ENCODE measurements at places on chromosomes 6 and 20. TPM values are rescaled to one million over a fixed set of nuclear protein-coding genes. Genes with fewer than 3 reads are reported as not detected.
A peak's percentile ranks its signal among the peaks of the same experiment; 100 is the strongest.

- no peaks in the 10 kb centered on the region for H3K27me3 ChIP-seq
- H3K36me3 ChIP-seq: peaks cover 56% of the 10 kb centered on the region
- DNase-seq: peak; percentile 41
- peaks cover 28% of the 10 kb centered on the region for H3K4me1 ChIP-seq
Measured at GRCh38 chr6:30922447-30922852, 8.4 kb downstream of the VARS2 start.

GRCh38 chr6:105774247-105774646, 311.9 kb upstream of the PRDM1 start:
- H3K4me1 ChIP-seq: no peaks in the 10 kb centered on the region
- no peaks in the 10 kb centered on the region for H3K36me3 ChIP-seq
- no peaks in the 10 kb centered on the region for H3K27me3 ChIP-seq
- no peak for DNase-seq
- H3K27ac ChIP-seq: no peak overlapping the region
- H3K4me3 ChIP-seq: no peak overlapping the region

AGER gene
- 8.0 TPM for total RNA-seq

DNA sequence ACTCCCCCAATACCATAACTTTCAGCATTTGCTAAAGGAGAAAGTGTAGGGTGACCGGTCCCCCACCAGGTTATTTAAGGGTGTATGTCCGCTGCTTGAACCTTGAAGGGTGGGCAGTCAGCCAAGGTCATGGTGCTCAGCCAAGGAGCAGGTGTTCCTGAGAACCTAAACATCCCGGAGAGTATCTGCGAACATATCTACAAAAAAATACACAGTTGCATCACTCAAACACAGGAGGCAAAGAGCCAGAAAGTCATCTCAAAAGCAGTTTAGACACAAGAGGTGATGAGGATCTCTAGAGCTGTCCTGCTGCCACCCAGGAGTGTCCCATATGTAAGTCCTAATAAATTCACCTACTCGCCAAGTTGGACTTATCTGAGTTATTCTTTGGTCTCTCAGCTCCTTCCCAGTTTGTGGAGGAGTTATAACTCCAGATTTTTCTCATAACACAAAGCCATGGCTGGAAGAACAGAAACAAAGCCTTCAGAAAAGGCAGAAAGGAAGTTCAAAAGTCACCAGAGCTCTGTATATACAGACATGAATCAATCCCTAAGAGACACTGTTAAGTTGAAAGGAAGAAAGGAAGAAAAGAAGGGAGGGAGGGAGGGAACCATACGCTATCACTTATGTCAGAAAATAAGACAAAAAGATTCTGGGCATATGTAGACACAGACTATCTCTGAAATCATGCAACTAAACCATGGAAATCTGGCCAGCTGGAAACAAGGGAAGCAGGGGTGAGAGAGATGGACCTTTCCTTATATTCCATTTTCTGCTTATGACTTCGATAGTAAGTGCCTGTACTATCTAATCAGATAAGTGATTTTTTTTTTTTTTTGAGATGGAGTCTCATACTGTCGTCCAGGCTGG, 11.3 kb downstream of the MBOAT1 start:
- peak; percentile 27 for DNase-seq
- H3K4me1 ChIP-seq: peaks cover 25% of the 10 kb centered on the region
- H3K27me3 ChIP-seq: no peaks in the 10 kb centered on the region

DNA sequence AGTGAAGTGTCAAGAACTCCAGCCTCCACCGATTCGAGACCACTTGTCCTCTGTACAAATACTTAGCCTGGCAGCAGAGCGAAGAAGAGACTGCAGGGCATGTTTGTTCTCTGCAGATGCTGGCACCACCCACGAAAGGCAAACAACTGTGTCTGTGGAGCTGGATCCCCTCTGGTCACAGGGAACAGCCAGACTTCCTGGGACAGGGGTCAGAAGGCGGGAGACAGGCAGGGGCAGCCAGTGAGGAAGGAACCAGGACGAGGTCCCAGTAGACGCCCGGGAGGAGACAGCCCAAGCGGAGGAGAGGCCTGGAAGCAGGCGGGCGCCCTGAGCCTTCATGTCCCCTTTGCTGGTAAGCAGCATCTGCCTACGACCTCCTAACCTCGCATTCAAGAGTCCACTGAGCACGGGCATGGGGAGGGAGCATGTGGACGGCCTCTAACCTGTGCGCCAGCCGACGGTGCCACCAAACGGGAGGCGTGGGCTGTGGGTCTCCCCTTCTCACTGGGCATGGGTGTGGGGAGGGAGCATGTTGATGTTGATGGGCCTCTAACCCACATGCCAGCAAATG, 265.5 kb downstream of the DLL1 start:
- H3K4me1 ChIP-seq: peaks cover 34% of the 10 kb centered on the region
- no peak overlapping the region for H3K27ac ChIP-seq
- H3K36me3 ChIP-seq: no peaks in the 10 kb centered on the region

ADAM33 gene
- total RNA-seq: not detected

GRCh38 chr6:42241915-42242314, 24.3 kb upstream of the MRPS10 start:
- H3K27me3 ChIP-seq: no peaks in the 10 kb centered on the region
- no peak for DNase-seq
- peaks cover 23% of the 10 kb centered on the region for H3K4me1 ChIP-seq
- peaks cover 76% of the 10 kb centered on the region for H3K36me3 ChIP-seq
- no peak overlapping the region for H3K4me3 ChIP-seq

GRCh38 chr6:126779331-126779730, 339.1 kb upstream of the RSPO3 start:
- H3K4me1 ChIP-seq: no peaks in the 10 kb centered on the region
- no peaks in the 10 kb centered on the region for H3K36me3 ChIP-seq
- peaks cover 92% of the 10 kb centered on the region for H3K27me3 ChIP-seq
- DNase-seq: no peak
- no peak overlapping the region for H3K4me3 ChIP-seq

- H3K4me1 ChIP-seq: peaks cover 9% of the 10 kb centered on the region
- H3K4me3 ChIP-seq: no peak overlapping the region
- no peaks in the 10 kb centered on the region for H3K27me3 ChIP-seq
- DNase-seq: no peak
- H3K36me3 ChIP-seq: peaks cover 9% of the 10 kb centered on the region
Measured at GRCh38 chr6:41894366-41895299, 542 bp downstream of the USP49 start.

- no peaks in the 10 kb centered on the region for H3K27me3 ChIP-seq
- no peaks in the 10 kb centered on the region for H3K36me3 ChIP-seq
- DNase-seq: no peak
- H3K27ac ChIP-seq: peak overlapping the region; percentile 11
- H3K4me3 ChIP-seq: peak overlapping the region; percentile 72
Measured at GRCh38 chr6:157980288-157981131, 1.2 kb upstream of the SYNJ2 start.

GRCh38 chr6:116665464-116665863, 3.1 kb downstream of the ZUP1 start:
- peak; percentile 4 for DNase-seq
- H3K4me3 ChIP-seq: peak overlapping the region; percentile 93
- H3K36me3 ChIP-seq: peaks cover 19% of the 10 kb centered on the region
- peaks cover 41% of the 10 kb centered on the region for H3K4me1 ChIP-seq
- H3K27ac ChIP-seq: peak overlapping the region; percentile 96

CENPQ gene
- total RNA-seq: 5.4 TPM

SGK2 gene
- total RNA-seq: 0.33 TPM

- no peaks in the 10 kb centered on the region for H3K4me1 ChIP-seq
- DNase-seq: no peak
- H3K36me3 ChIP-seq: no peaks in the 10 kb centered on the region
- no peak overlapping the region for H3K4me3 ChIP-seq
- H3K27ac ChIP-seq: no peak overlapping the region
- peaks cover 46% of the 10 kb centered on the region for H3K27me3 ChIP-seq
Measured at GRCh38 chr6:122276637-122277036, 122.8 kb upstream of the HSF2 start.

CAGE1 gene
- 0.47 TPM for total RNA-seq

EYS gene
- total RNA-seq: 1.6 TPM

DNA sequence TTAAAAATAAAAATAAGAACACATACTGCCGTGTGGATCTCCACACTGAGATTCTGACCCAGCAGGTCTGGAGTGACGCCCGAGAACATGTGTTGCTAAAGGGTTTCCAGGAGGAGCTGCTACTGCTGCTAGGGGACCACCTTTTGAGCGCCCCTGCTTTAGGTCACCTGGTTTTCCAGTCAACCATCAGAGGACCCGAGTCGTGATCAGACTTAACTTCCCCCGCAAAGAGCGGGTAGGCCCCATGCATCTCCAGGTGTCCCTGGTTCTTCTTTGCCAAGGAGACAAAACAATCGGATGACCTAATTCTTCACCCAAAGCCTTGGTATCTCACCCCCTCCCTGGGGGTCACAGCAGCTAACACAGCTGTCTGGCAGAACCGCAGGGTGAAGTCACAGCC, 51.1 kb upstream of the STX16 start:
- no peaks in the 10 kb centered on the region for H3K36me3 ChIP-seq
- no peaks in the 10 kb centered on the region for H3K4me1 ChIP-seq
- H3K27me3 ChIP-seq: no peaks in the 10 kb centered on the region
- no peak for DNase-seq
- no peak overlapping the region for H3K4me3 ChIP-seq
- H3K27ac ChIP-seq: no peak overlapping the region

- H3K27ac ChIP-seq: no peak overlapping the region
- H3K27me3 ChIP-seq: no peaks in the 10 kb centered on the region
- no peaks in the 10 kb centered on the region for H3K36me3 ChIP-seq
- no peak for DNase-seq
Measured at GRCh38 chr6:47718571-47718970, 20.2 kb downstream of the ADGRF4 start.

DNA sequence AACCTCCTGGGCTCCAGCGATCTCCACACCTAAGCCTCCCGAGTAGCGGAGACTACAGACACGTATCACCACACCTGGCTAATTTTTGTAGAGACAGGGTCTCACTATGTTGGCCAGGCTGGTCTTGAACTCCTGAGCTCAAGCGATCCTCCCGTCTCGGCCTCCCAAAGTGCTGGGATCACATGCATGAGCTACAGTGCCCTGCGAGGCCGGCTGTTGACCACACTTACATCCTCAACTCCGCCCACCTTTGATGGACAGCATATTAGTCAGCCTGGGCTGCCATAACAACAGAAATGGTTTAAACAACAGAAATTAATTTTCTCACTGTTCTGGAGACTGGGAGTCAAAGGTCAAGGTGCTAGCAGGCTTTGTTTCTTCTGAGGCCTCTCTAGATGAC, 107.7 kb downstream of the JPH2 start:
- no peak for DNase-seq
- no peak overlapping the region for H3K27ac ChIP-seq
- H3K4me1 ChIP-seq: peaks cover 12% of the 10 kb centered on the region

GRCh38 chr20:39813190-39813829, 851.2 kb downstream of the DHX35 start:
- peak overlapping the region; percentile 89 for H3K27ac ChIP-seq
- no peaks in the 10 kb centered on the region for H3K36me3 ChIP-seq

FAM184A gene
- total RNA-seq: 2.2 TPM

IMPG1 gene
- not detected for total RNA-seq

DNA sequence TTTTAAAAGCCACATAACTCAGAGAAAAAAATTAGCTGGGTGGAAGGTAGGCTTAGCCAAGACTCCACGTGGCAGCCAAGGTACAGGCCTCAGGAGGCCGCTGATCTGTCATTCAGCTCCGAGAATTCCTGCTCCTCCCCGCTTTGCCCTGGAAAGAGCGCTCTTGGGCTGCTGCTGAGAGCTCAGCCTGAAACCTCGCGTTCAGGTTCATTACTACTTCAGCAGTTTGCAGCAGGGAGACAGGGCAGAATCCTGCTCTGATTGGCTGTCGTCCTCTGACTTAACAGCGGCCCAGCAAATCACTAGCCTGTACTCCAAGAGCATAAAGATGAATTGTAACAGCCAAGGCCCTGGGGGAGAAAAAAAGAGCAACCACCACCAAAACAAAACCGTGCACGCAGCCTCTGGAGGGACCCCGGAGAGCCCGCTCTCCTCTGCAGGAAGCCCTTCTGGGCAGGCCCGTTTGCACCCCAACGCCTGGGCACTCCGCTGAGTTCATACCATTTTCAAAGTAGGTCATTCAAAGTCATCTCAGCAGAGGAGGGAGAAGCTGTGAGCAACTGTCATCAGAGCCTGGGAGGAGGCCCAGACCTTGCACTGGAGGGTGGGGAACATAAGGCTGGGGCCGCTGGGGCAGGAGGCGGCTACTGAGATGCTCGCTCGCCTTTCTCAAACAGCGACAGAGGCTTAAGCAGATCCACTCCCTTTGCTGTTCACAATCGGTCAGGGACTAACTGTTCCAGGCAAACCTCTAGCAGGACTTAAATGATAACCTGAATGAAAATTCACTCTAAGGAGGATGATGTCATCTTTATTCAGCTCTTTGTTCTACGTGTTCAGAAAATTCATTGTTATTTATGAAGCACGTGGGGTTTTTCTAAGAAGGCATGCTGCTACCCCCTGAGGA, 42.3 kb upstream of the ATXN1 start:
- H3K27me3 ChIP-seq: no peaks in the 10 kb centered on the region
- H3K4me1 ChIP-seq: peaks cover 13% of the 10 kb centered on the region
- no peaks in the 10 kb centered on the region for H3K36me3 ChIP-seq
- no peak overlapping the region for H3K27ac ChIP-seq
- no peak overlapping the region for H3K4me3 ChIP-seq

MUCL3 gene
- not detected for total RNA-seq

- H3K27me3 ChIP-seq: peaks cover 23% of the 10 kb centered on the region
- H3K4me3 ChIP-seq: no peak overlapping the region
- no peak for DNase-seq
- peaks cover 3% of the 10 kb centered on the region for H3K4me1 ChIP-seq
- H3K27ac ChIP-seq: no peak overlapping the region
Measured at GRCh38 chr6:13243033-13243432, 85.3 kb downstream of the TBC1D7 start.

GRCh38 chr6:137173501-137173900, at the start of gene IL22RA2:
Gene IL22RA2 (minus strand): TSS chr6:137173644. CDS start chr6:137161749, 11,895 bp downstream.
- no peaks in the 10 kb centered on the region for H3K4me1 ChIP-seq
- no peaks in the 10 kb centered on the region for H3K36me3 ChIP-seq
- peak within 1 kb of the TSS; percentile 23 for H3K27ac ChIP-seq
- no peak for DNase-seq

GRCh38 chr6:1535295-1535694, 74.4 kb upstream of the FOXC1 start:
- peak; percentile 63 for DNase-seq
- peak overlapping the region; percentile 49 for H3K27ac ChIP-seq
- H3K27me3 ChIP-seq: no peaks in the 10 kb centered on the region

PRDM13 gene
- not detected for total RNA-seq

FAM209B gene
- not detected for total RNA-seq

DNA sequence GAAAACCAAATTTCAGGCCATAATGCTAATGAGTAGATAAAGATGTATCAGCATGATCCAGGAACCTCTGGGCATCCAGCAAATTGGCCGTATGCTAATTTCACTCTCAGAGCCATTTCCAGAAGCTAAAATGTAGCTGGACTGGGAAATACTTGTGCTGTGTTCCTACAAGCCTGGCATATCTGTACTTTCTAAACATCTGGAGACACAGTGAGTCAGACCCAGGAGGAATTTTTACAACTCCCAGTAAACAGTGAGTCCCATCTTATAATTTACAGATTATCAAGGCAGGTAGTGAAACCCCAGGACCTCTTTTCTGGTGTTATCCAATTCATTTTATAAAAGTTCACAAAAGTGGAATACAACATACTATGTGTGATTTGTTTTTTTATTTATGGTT, 683.0 kb upstream of the ADGRB3 start:
- H3K27ac ChIP-seq: peak overlapping the region; percentile 91
- no peak overlapping the region for H3K4me3 ChIP-seq
- DNase-seq: peak; percentile 13
- peaks cover 8% of the 10 kb centered on the region for H3K4me1 ChIP-seq

EBF4 gene
- total RNA-seq: not detected
